ENCODE measurements at places on chromosomes 7 and 10. TPM values are rescaled to one million over a fixed set of nuclear protein-coding genes. Genes with fewer than 3 reads are reported as not detected.

DNA sequence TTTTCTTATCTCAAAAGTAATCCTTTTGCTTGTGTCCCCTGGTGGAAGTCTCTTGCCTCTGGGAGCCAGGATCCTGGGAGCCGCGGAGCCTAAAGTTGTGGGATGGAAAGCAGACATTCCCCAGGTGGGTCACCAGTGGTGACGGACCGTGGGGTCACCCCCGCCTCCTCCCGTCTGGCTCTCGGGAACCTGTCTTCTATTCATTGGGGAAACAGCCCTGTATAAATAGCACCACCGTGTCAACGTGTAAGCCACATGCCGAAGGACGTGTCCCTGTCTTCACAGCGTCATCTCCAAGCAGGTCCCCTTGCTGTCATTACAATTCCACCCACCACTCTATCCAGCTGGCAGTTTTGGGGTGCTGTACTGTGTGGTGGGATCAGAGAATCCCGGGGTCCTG is 87.5 kb downstream of the ELFN1 start:
- DNase-seq = no peak

DNA sequence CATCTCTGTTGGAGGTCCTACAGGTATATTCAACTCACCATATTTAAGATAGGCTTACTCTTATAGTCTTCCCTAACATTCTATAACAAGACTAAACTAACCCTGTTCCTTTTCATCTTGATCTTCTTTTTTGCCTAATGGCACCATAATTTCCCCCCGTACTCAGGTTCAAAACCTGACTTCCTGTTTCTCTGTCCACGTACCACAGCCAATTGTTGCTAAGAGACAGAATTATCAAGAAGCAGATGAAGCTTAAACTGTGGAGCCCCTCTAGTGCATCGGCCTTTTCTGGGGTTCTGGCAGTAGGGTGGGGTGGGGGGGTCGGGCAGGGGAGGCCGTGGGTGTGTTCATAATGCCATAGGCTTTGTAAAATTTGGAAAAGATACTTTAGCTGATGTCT is 109.2 kb downstream of the EVX1 start:
- no peak for DNase-seq

NUTM2A gene
- total RNA-seq = 1.0 TPM

GRCh38 chr10:64659311-64659710 is 1138.1 kb downstream of the REEP3 start:
- no peak for DNase-seq

DOCK1 gene
- 44.1 TPM for total RNA-seq
